Hematopoietic multipotent progenitor cell treated with erythropoietin and hydrocortisone succinate and interleukin-3 and kit ligand, for 8 days (in vitro differentiated cells): ENCODE measurements at places on chromosomes 2 and 18.
A peak's percentile ranks its signal among the peaks of the same experiment; 100 is the strongest.

DNA sequence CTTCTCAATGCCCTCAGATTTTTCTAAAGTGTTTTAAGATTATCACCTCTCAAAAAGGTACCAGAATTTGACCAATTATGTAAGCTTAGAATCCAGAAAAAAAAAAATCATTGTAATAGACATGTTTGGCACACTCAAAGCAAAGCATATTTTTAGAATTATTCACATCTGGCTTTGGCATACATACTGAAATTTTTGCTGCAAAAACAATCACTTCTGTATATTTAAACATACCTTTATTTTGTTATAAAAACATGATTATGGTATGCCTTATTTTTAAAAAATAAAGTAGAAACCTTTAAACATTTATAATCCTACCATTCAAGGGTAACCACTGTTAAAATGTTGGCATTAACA lies 143.3 kb downstream of the ESCO1 start:
- no peak for DNase-seq

GRCh38 chr2:19746137-19746600 lies 155.6 kb downstream of the TTC32 start:
- no peak for DNase-seq

DNA sequence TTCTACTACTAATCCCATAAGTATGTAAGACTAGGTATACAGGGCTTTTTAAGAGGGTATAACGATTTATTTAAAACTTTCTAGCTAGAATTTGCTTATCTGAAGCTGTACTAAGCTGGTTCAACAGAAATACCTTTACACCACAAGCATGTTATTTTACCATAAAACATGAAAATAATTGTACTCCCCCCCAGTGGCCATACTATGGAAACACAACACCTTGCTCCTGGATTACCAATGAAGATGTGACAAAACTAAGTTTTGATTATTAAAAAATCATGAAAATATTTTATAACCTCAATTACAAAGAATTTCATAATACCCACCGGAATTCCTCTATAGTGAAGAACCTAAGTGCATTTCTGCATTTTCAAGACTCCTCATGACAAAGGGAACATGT lies 27.3 kb downstream of the LPIN2 start:
- DNase-seq, result peak; percentile 73

GRCh38 chr2:183227176-183227575 lies 102.9 kb downstream of the NUP35 start:
- no peak for DNase-seq

DNA sequence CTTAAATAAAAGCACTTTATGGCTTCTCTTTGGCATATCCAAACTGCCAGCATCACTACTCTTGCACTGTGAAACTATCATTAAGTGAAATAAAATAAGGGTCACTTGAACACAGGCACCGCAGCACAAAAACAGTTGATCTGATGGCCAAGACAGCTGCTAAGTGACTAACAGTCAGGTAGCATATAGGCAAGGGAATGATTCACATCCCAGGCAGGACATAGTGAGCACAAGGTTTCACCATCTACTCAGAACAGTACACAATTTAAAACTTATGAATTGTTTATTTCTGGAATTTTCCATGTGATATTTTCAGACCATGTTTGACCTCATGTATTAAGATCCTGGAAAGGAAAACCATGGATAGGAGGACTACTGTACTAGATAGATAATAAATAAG lies 214.2 kb downstream of the MREG start:
- no peak for DNase-seq

- DNase-seq, result no peak
These were observed 110.7 kb upstream of the PPP1CB start for GRCh38 chr2:28640908-28641300.

DNA sequence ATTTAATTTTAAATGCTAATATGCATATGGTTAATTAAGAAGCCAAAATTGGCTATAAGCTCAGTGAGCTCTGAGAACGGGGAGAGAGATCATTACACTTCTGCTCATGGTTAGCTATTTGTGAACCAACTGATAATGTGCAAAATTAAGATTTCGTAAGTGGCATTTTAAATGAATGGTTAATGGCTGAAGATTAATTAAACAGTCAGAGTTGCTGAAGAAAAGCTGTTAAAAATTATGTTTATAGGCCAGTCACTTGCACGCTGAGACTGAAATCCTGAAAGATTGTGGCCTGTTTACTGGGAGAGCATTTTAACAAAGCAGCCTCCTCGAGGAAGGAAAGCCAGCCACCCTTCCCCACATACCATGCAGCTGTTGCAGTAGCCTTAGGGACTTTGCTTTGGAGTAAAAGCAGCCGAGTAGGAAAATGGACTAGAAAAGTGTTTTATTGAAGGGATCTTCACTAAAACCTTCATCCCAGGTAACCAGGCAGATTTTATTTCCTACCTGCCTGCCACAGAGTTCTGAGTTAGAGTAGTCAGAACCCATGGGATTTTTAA lies 218.8 kb upstream of the NRP2 start:
- DNase-seq, result no peak

DNA sequence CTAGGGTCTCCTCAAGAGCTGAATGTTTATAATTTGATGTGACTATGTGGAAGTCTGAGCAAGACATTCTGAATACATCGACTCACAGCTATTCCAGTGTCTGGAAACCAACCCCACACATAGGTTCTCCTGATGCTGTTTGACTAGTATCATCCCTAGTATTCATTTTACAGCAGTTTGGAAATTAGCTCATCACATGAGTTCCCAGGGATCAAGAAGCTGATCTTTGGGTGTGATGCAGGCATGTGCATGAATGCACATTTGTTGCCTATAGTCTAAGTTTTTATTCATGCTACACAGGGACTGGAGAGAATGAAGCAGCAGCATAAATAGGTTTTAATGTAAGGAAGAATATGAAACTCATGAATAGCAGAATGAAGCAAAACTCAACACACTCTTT lies 284.3 kb upstream of the SPRED2 start:
- no peak for DNase-seq

GRCh38 chr2:5057891-5058351 lies 634.3 kb upstream of the SOX11 start:
- no peak for DNase-seq

DNA sequence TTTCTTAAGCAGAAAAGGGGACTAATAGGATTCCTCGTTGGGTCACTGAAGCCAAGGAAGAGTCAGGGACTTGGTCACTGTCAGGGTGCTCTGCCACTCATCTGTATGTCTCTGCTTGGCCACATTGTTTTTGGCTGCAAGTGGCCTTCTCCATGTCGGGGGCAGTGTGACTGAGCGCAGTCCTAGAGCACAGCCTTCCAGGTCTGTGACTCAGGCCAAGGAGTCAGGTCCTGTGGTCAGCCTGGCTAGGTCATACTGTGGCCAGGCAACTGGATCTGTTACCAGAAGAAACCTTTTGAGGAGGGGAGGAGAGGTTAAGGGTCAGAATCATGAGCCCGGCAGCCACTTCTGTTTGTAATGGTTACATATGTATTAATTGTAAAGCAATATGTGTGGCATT lies 61.3 kb downstream of the GALNT1 start:
- no peak for DNase-seq

- peak; percentile 32 for DNase-seq
These were observed 84.8 kb downstream of the OSBPL6 start for GRCh38 chr2:178279142-178279541.

DNA sequence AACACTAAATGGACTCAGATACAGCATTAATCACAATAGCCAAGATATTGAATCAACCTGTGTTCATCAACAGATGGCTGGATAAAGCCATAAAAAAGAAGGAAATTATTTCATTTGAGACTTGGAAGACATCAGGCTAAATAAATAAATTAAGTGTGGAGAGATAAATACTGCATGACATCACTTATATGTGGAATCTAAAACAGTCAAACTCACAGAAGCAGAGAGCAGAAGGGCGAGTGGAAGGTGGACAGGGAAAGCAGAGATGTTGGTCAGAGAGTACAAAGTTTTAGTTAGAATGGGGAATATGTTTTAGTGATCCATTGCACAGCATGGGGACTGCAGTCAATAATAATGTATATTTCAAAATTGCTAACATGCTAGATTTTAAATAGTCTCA lies 207.2 kb downstream of the VAPA start:
- DNase-seq, result no peak

DNA sequence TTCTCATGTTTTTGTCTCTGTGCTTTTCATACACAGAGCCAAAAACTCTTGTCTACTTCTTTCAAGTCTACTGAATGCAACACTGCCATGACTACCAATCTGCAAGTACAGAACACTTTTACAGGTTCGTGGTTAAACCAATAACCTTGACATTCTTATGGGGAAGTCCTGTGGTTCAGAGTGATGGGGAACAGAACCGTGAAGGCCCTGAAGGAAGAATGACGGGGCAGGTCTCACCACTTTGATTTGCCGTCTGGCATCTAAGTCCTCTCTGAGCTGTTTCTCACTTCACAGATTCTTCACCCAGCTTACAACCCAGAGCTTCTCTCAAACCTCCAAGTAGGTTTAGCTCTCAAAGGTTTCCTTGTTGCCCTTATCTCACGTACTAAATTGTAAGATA lies 117.5 kb upstream of the SNTG2 start:
- DNase-seq, result no peak

GRCh38 chr2:71671203-71671854 lies 218.0 kb downstream of the DYSF start:
- DNase-seq, result no peak

DNA sequence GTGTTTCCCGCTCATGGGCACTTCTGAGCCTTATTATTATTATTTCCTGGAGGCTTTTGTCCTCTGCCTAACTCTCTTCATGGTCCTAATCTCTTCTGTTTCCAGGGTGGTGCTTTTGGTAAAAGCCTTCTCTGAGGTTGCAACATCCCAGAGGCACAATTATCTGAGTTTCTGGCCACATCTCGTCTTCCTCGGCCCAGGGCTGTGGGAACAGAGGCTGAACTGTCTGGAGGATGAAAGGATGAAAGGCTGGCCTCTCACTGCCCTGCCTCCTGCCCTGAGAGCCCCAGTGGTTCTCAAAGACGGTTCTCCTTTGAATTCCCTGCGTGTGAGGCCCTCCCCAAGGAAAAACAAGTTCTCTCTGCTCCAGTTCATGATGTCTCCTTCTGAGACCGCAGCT lies 13.8 kb downstream of the GYPC start:
- DNase-seq, result no peak

DNA sequence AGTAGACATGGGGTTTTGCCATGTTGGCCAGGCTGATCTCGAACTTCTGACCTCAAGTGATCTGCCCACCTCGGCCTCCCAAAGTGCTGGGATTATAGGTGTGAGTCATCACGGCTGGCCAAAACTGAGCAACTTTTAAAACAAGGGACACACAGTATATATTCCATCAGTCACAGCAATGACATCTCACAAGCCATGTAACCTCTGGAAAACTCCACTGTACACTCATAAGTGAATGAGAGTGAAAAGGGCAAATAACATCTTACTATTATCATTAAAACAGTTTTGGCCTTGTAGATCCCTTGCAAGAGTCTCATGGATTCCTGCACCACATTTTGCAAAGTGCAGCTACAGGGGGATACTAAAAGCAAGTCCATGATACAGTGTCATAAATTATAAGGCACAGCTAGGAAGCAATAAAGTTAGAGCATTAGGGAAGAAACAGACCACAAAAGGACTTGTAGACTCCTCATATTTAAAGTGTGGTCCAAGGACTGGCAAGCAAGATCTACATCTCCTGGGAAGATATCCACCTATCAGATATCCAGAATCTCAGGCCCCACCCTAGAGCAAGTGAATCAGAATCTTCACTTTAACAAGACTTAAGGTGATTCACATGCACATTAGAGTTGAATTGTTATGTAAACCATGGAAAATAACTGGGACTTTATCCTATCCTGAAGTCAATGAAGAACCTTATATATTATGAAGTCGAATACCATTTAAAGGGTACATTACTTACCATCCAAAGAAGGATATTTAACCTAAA lies 5.7 kb downstream of the SMC6 start:
- DNase-seq, result no peak

DNA sequence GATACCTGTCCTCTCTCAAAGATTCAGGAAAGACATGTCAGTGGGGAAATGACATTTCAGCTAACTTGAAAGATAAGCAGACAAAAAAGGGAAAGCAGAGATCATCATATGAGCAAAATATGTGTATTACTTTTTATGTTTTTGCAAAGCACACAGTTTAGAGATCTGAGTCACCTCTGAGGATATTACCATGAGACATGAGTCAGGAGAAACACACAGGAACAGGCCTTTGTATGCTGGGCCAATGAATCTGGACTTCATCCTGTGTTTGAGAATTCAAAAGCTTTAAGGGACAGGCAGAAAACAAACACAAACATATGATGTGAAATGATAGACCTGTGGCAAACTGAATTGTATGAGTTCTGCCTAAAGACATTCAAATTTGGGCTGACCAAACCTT lies 306.0 kb upstream of the EPC2 start:
- no peak for DNase-seq
